ENCODE measurements at places on chromosomes 13 and 19. TPM values are rescaled to one million over a fixed set of nuclear protein-coding genes. Genes with fewer than 3 reads are reported as not detected.

- DNase-seq: no peak
Measured at GRCh38 chr13:99263126-99263785, 5.1 kb upstream of the GPR18 start.

GRCh38 chr19:23810496-23810895 lies 51.8 kb upstream of the ZNF681 start:
- DNase-seq: no peak

GRCh38 chr19:32567486-32567885 lies 13.5 kb upstream of the PDCD5 start:
- DNase-seq: no peak

- no peak for DNase-seq
Measured at GRCh38 chr13:95865080-95865615, 188.1 kb downstream of the UGGT2 start.

- DNase-seq: no peak
Measured at GRCh38 chr13:81409284-81409683, 1068.4 kb upstream of the SPRY2 start.

The ZNF615 gene
- total RNA-seq: 26.8 TPM

The HRC gene
- total RNA-seq: 0.16 TPM

The ALOX5AP gene
- total RNA-seq: 23.9 TPM

The ZNF497 gene
- 0.49 TPM for total RNA-seq

DNA sequence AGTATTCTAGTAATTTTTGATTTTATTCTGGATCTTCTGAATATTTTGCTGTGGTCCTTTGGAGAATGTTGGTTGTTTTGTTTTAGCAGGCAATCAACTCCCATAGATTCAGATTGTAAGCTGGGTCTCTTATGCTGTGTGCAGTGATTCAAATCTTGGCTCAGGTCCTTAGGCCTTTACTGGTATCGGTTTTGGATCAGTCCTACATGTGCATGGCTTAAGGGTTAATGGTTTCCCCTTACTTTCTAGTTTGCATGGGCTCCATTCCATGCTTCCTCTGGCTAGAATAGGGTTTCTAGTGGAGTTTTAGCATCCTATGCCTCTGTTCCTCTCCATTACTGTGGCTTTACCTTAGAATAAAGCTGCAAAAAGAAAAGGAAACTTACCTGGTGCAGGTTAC lies 16.1 kb downstream of the NDFIP2 start:
- DNase-seq: no peak

The PNMA8A gene
- 5.3 TPM for total RNA-seq

Data from sigmoid colon (tissue), 7 donors.